Hematopoietic multipotent progenitor cell treated with erythropoietin and hydrocortisone succinate and interleukin-3 and kit ligand, for 6 days (in vitro differentiated cells): ENCODE measurements at places on chromosomes 12 and 14.

DNA sequence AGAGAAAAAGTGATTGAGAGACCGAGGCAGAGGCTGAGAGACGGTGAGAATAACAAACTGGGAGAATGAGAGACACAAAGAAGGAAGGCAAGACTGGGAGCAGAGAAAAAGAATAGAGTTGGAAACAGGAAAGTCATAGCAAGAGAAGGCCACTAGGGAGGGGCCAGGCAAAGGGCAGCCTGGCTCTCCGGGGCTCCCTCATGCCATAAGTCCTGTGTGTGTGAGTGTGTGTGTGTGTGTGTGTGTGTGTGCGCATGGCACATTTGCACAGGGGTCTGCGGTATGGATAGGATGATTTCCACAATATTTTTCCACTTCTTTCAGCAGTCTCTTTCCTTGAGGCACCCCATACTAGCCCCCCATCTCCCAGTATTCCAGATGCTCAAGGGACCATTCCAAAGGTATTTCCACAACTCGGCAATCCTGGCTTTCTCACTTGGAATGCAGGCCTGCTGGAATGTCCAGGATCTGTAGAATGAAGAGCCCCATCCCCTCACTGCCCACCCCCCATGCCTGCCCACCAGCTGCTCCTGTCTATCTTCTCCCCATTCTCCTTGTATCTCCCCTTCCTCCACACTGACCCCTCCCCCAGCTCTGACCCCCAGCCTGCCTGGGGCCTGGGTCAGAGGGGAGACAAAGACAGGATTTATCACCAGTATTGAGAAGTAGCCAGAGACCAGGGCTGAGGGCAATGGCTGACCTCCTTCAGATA is 9.0 kb downstream of the GPR84 start:
- DNase-seq: no peak

DNA sequence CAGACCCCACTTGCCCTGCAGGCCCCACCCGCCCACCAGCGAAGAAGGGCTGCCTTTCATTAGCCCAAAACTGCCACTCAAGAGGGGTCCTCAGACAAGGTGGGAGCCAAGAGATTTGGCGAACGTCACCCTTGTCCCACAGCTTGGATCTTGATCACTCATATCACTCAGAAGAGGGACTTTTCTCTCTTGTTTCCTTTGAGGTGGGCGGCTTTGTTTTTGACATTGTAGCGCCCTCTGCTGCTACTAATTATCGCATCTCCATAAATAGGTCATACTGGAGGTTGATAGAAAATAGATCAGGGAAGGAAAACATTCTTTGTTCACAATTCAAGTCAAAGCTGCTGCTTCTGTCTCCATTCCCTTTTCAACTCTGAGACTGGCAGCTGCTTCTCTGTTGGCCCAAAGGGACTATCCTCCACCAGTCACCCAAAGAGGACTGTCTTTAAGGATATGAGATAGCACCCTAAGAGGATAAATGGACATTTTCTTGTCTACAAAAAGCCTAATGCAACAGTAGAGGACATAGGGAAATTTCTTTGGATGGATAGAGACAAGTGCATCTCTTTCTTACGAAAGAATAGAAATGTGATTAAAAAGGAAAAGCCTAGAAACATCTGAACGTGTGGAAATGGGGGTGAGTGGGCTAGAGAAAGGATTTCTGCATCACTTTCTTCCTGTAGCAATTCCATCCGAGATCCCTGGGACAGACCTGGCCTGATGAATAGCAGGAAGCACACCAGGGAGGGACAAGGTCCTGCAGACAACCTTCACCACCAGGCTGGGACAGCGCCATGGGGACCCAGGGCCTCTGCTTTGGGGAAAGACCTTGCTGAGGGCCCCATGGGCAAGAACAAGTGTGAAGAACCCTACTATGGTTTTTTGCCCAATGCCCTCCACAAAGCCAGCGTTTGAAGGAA is 115.8 kb downstream of the DAD1 start:
- DNase-seq: peak; percentile 90

DNA sequence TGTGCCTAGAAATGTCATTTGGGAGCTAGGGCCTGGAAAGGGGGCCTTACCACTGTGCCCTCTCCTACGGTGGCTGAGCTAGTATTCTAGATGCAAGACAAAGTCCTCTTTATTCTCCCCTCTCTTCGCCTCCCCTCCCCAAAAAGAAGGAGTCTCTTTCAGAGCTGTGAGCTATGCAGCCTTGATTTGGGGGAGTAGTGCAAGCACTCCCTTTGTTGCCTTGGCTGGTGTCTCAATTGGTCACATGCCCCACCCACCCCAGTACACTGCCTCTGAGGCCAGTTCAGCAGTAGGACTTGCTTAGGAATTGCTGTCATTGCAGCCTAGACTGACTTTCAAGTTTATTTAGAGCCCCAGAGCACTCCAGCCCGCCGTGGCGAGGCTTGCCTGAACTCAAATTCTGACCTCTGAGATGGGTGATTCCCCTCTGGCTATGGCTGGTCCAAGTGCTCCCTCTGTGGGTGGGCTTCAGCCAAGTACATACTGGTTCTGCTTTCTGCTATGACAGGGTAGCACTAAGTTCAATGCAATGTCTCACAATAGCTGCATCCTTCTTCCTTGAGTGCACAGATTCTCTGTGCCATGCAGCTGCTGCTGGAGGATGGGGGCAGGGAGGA is 37.0 kb upstream of the FBXO33 start:
- peak; percentile 55 for DNase-seq

DNA sequence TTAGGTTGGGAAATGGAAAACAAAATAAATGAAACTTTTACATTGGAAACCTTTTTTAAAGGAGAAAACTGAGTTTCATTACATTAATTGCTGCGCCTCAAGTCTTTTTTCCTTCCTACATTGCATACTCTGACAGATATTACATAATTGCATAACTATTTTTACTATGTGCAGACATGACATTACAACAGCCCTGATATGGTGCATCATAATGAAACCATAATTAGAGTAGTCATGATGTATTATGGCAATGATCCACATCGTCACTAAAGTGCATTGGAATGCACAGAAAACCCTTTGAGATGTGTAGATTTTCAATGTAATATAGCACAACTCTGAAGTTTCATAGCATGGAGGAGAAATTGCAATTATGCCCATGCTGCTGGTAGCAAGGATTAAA is 217.8 kb upstream of the NPAS3 start:
- no peak for DNase-seq
